ENCODE measurements at places on chromosomes 13 and 19. TPM values are rescaled to one million over a fixed set of nuclear protein-coding genes. Genes with fewer than 3 reads are reported as not detected.

GADD45GIP1 gene
- 17.6 TPM for total RNA-seq

NEK3 gene
- 7.6 TPM for total RNA-seq

KRTDAP gene
- total RNA-seq: not detected

NCAN gene
- 0.48 TPM for total RNA-seq

MCF2L gene
- 0.14 TPM for total RNA-seq

BRSK1 gene
- total RNA-seq: 4.9 TPM

ARMC6 gene
- 39.9 TPM for total RNA-seq

TRIP10 gene
- total RNA-seq: 13.7 TPM

ZNF699 gene
- total RNA-seq: 7.1 TPM

AMER2 gene
- not detected for total RNA-seq

HRC gene
- total RNA-seq: not detected

LIM2 gene
- total RNA-seq: not detected

ZNF99 gene
- total RNA-seq: not detected

CEACAM7 gene
- total RNA-seq: not detected

ZNF211 gene
- total RNA-seq: 13.6 TPM

KLK14 gene
- total RNA-seq: 0.64 TPM

ATXN8OS gene
- total RNA-seq: not detected

CGB1 gene
- not detected for total RNA-seq

VSTM2B gene
- not detected for total RNA-seq

POU4F1 gene
- total RNA-seq: 0.11 TPM

SHC2 gene
- total RNA-seq: not detected

ZNF208 gene
- total RNA-seq: 0.05 TPM

SHANK1 gene
- total RNA-seq: not detected
